ENCODE measurements at places on chromosomes 16 and 17.

- DNase-seq: no peak
Measured at GRCh38 chr17:80876950-80877728, 114.5 kb upstream of the CHMP6 start.

DNA sequence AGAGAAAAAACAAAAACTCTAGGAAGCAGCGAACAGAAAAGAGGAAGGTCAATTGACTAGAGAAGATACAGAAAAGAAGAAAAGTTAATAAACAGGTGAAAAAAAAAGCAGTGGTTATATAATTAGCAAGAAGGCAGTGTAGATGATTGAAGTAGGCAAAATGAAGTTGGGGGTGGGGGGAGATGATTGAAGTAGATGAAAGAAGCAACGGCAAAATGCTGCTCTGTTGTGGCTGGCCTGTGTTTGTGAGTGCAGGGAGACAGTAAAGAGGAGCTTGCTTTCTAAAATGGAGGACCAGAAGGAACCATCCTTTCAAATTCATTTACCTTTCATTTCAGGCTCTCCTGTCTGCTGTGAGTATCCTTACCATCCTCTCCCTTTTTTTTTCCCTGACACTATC is 3.6 kb downstream of the EVI2B start:
- DNase-seq: peak; percentile 47

DNA sequence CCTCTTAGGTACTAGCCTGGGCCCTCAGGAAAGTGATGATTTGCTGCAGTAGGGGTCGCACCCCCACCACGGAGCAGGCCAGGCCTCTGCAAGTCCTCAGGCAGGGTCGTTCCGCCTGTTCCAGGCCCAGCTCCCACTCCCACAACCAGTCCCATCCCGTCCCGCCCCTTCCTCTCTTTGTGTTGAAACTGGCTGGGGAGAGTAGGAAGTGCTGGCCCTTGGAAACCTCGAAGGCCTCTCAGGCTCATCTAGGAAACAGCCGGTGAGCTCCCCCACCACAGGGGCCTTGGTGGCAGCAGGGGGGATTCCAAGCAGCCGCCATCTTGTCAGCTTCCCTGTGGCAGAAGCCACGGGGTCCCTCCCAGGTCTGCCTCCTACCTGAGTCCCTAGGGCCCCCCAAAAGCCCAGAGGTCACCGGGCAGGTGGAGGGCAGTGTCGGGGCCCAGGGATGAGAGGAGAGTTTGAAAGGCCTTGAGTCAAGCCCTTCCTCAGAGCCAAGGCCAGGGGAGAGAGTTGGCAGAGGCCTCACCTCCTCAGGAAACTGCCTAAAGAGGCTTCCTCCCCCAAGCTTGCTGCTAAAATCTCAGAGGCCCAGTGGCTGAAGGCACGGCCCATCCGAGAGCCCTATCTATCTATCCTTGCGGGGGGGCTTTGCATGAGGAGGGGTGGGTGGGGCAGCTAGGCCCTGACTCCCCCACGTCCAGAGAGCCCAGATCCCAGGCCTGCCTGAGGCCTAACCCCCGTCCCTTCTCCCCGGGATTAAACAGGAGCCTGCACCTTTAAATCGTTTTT is 22.2 kb downstream of the MMP15 start:
- no peak for DNase-seq

DNA sequence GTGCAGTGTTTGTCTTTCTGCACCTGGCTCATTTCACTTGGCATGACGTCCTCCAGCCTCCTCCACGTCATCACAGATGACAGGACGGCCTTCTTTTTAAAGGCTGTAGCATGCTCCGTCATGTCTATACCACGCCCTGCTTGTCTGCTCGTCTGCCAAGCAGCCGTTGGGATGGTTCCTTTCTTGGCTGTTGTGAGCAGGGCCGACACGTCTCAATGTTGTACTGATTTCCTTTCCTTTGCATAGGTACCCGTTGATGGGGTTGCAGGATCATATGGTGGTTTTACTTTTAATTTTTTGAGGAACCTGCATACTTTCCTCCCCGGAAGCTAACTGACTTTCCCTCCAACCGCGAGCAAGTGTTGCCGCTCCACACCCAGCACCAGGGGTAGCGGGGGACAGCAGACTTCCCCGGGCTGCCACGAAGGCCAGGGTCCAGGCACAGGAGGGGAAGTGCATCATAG is 212.2 kb upstream of the ZNF469 start:
- DNase-seq: no peak

GRCh38 chr17:70492368-70492767 is 323.0 kb downstream of the KCNJ2 start:
- no peak for DNase-seq

- no peak for DNase-seq
Measured at GRCh38 chr16:11552440-11552839, 34.3 kb downstream of the LITAF start.

GRCh38 chr16:1800701-1801100 is 7.2 kb upstream of the IGFALS start:
- DNase-seq: no peak

- peak; percentile 4 for DNase-seq
Measured at GRCh38 chr16:80027007-80027965, 426.7 kb upstream of the MAF start.

GRCh38 chr16:79201436-79201835 is 399.1 kb downstream of the MAF start:
- no peak for DNase-seq

All from T-helper 9 cell (primary cell).